ENCODE measurements at places on chromosomes 1 and 21.

DNA sequence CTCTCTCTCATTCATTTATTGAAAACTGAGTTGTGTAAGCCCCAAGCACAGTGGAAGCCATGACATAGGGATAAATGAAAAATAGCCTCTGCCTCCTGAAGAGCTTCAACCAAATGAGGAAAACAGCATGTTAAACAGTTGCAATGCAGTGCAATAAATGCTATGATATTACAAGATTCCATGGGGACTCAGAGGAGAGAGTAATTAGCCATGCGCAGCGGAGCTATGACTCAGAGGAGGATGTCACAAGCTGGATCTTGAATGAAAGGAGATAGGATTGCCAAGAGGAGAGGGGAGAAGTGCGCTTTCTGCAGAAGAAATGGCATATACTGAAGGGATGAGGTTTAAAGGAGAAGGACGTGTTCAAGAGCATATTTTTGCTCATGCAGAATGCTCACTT is 231.3 kb upstream of the PLXNA2 start:
- no peak overlapping the region for H3K4me3 ChIP-seq
- H3K27me3 ChIP-seq: no peaks in the 10 kb centered on the region
- no peak for DNase-seq
- H3K36me3 ChIP-seq: no peaks in the 10 kb centered on the region
- H3K4me1 ChIP-seq: no peaks in the 10 kb centered on the region
- no peak overlapping the region for H3K27ac ChIP-seq

GRCh38 chr1:171254859-171255258 is 6.6 kb downstream of the FMO1 start:
- H3K27ac ChIP-seq: no peak overlapping the region
- H3K36me3 ChIP-seq: no peaks in the 10 kb centered on the region
- DNase-seq: no peak
- H3K27me3 ChIP-seq: peaks cover 31% of the 10 kb centered on the region

DNA sequence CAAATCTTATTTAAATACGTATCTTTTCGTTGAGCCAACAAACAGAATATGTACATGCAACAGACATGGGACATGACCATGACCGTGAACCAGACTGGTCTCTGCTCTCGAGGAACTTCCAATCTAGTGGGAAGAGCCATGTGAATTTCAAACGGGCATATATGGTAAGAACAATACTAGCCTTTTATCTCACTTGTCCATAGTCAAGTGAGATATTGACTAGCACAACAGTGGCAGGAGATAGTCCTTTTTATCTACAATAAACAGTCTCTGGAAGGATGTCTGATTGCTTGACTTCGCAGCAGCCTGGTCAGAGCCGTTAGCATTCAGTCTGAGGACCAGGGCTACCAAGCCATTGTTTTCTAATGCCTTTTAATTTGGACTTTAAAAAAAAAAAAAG is 12.6 kb upstream of the PLA2G2C start:
- no peaks in the 10 kb centered on the region for H3K36me3 ChIP-seq
- DNase-seq: no peak
- H3K4me3 ChIP-seq: no peak overlapping the region
- H3K27me3 ChIP-seq: no peaks in the 10 kb centered on the region
- no peak overlapping the region for H3K27ac ChIP-seq

DNA sequence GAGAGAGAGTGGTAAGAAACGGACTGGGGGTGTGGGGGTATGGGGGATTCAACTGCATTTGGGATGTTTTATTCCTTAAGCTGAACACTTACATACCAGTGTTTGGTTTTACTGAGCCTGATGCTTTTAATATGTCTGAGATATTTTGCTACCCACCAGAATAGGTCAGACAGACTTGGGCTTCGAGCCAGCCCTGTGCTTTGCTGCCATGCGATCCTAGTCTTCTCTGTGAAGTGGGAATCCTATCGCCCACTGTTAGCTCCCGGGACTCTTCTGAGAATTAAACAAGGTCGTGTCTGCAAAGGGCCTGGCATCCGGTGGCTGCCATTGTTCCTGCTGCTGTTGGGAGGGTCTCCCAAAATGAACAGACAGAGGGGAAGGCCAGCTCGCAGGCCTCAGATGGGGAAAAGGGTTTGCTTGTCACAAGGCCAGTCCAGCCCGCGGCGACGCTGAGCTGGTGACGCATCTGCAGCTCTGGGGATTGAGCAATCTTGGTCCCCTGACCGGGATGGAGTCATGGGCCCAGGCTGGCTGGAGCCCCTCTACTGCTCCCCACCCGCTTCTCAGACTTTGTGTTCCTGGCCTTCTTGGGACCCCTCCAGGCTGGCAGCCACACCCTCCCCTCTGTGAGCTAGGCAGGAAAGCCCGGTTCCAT is 26.9 kb upstream of the ECE1 start:
- no peaks in the 10 kb centered on the region for H3K36me3 ChIP-seq
- H3K4me3 ChIP-seq: no peak overlapping the region
- peak overlapping the region; percentile 82 for H3K27ac ChIP-seq
- peak; percentile 61 for DNase-seq
- no peaks in the 10 kb centered on the region for H3K27me3 ChIP-seq

- H3K4me3 ChIP-seq: no peak overlapping the region
- no peaks in the 10 kb centered on the region for H3K4me1 ChIP-seq
- H3K36me3 ChIP-seq: no peaks in the 10 kb centered on the region
These were observed 123.8 kb upstream of the GALNT2 start for GRCh38 chr1:229943148-229943714.

GRCh38 chr1:57353654-57354053 is 70.2 kb downstream of the DAB1 start:
- H3K27me3 ChIP-seq: no peaks in the 10 kb centered on the region
- no peaks in the 10 kb centered on the region for H3K4me1 ChIP-seq
- no peaks in the 10 kb centered on the region for H3K36me3 ChIP-seq
